IPS DF 6.9 (cell line): ENCODE measurements at places on chromosomes 1 and 21.

DNA sequence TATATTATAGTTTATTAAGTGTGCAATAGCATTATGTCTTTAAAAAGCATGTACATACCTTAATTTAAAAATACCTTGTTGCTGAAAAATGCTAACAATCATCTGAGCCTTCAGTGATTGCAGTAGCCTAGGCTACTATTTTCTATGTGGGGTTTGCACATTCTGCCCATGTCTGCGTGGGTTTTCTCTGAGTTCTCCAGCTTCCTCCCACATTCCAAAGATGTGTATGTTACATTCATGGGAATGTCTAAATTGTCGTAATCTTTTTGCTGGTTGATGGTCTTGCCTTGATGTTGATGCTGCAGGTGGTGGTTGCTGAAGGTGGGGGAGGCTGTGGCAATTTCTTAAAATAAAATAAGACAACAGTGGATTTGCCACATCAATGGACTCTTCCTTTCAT, 12.5 kb downstream of the AADACL3 start:
- no peak for DNase-seq

- no peak for DNase-seq
These were observed 186.6 kb downstream of the AK5 start for GRCh38 chr1:77468257-77468948.

- DNase-seq, result no peak
These were observed 104.2 kb upstream of the CASZ1 start for GRCh38 chr1:10900691-10901090.

DNA sequence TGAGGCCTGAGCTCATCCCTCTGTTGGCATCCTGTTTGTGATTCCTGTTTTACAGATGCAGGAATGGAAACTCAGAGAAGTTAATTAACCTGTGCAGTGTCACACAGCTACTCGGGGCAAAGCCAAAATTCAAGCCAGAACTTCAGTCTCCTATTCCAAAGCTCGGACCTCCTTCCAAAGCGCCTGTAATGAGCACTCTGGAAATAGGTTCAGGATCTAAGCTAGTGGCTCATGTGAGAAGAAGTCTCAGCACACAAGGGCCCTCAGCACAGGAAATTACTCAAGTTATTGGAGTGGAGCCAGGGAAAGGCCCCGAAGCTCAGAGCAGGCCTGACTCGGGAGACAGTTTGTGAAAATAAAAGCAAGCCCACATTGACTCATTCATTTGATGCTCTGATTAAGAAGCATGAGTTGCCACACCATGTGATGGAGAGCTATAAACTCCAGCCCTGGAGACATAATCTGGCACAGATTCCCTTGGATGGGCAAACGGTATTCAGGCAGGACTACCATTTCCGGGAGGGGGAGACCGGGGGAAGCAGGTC, 50.6 kb upstream of the LYST start:
- DNase-seq, result no peak

DNA sequence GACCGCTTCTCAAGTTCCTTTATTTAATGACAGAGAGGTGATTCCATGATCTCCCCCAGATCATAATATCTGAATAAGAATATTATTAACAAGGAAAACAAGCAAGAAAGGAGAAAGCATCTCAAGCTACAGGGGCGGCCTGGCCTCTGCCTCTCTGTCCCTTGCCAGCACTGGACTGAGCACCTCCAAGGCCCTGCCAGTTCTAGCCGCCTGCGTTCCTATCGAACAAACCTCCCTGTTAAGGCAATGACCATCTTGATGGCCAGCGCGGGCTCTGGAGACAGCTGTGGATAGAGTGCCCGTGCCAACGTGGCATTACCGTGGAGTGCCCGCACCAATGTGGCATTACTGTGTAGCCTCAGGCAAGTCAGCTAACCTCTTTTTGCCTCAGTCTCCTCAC, 84.8 kb downstream of the NPHP4 start:
- no peak for DNase-seq

DNA sequence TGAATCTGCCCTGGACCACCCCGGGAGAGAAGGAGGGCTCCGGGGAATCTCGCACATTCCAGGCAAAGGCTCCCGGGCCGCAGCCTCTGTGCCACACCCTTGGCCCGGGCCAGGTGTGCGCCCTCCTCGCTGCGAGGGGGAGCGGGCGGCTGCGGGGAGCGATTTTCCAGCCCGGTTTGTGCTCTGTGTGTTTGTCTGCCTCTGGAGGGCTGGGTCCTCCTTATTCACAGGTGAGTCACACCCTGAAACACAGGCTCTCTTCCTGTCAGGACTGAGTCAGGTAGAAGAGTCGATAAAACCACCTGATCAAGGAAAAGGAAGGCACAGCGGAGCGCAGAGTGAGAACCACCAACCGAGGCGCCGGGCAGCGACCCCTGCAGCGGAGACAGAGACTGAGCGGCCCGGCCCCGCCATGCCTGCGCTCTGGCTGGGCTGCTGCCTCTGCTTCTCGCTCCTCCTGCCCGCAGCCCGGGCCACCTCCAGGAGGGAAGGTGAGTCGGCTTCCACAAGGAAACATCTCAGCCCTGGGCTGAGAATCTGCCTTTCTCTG, at the start of gene LAMC2:
TSS of gene LAMC2 (plus strand) at position 324 of the 550 bp plus-strand sequence. CDS start at position 413, 89 bp downstream.
- DNase-seq, result peak; percentile 61

DNA sequence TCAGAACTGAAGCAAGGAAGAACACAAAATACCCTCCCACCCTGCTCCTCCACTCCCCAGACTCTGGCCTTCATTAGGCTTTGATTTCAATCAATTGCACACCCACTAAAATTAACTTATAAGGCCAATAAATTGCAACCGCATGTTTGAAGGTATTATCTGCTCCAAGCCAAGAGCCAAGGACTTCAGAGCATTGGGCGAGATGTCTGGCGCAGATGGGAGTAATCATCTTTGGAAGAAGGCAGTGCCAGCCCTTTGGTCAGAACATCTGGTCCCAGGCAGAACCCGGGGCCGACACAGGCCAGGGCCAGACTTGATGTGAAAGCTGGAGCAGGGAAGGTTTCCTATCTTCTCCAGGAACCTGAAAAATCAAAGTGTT, 60.0 kb downstream of the SLC66A1 start:
- DNase-seq, result no peak

GRCh38 chr1:211986628-211987254, 48.6 kb downstream of the INTS7 start:
- DNase-seq, result no peak

DNA sequence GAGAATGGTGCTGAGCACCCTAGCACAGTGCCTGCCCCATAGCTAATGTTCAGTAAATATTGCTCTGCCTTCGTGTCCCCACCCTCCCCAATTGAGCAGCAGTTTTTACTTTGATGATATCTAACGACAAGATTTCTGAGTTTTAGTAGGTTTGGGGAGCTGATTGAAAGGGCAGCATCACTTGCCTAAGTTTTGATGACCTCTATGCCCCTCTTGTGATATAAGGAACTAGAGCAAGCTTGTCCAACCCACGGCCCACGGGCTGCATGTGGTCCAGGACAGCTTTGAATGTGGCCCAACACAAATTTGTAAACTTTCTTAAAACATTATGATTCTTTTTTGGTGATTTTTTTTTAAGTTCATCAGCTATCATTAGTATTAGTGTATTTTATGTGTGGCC, 1.6 kb downstream of the CNIH4 start:
- no peak for DNase-seq

GRCh38 chr1:160009081-160009480, 22.7 kb downstream of the PIGM start:
- DNase-seq, result no peak

GRCh38 chr21:35190201-35190701, 141.1 kb upstream of the RUNX1 start:
- DNase-seq, result no peak

DNA sequence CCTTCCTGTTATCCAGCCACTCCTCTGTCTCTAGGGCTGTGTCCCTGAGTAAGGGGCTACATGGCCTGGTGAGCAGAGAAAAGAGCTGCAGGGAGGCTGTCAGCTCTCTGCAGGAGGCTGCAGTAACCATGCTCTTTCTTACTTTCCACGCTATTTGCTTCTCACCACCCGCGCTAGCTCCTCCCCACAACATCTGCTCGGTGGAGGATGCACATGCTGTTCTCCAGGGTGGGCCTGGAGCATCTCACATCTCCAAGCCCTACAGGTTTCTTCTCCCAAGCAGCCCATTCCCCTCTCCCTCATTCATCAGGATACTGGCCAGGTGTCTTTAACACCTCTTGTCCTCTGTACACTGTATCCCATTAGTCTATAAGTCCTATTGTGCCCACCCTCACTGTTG, 103.8 kb downstream of the IER5 start:
- DNase-seq, result no peak

GRCh38 chr1:226351709-226352108, 42.7 kb upstream of the LIN9 start:
- DNase-seq, result no peak

DNA sequence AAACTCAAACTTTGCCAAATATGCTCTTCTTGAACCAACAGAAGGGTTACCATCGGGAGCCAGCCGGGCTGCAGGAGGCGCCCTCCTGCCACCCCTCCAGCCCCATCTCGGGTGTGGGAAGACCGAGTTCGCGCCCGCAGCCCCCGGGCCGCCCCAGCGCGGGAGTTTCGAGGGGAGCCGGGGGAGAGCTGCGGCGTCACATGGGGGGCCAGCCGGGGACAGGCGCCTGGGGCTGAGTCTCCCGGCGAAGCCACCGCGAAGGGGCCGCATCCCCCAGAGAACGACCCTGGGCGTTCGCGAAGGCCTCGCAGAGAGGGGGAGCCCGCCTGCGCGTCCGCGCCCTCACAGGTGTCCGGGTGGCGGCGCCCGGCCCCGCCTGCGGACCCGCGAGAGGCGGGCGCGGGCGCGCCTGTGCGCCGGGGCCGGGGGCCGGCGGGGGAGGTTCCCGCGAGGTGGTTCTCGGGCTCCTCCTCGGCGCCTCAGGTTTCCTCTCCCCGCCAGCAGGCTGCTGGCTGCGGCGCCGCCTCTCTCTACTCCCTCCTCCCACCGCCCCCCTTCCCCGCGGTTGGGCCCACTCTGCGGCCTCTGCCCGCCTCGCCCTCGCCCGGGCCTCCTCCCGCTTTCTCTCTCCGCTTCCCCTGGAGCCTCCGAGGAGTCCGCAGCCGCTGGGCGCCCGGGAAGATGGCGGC, at the start of gene RAVER2:
TSS of gene RAVER2 (plus strand) at position 584 of the 689 bp plus-strand sequence. CDS start at position 682, 98 bp downstream.
- no peak for DNase-seq

- DNase-seq, result peak; percentile 52
These were observed 25.5 kb downstream of the ETV3L start for GRCh38 chr1:157073944-157074685.

- no peak for DNase-seq
These were observed 4.4 kb upstream of the LGR6 start for GRCh38 chr1:202189001-202189790.

DNA sequence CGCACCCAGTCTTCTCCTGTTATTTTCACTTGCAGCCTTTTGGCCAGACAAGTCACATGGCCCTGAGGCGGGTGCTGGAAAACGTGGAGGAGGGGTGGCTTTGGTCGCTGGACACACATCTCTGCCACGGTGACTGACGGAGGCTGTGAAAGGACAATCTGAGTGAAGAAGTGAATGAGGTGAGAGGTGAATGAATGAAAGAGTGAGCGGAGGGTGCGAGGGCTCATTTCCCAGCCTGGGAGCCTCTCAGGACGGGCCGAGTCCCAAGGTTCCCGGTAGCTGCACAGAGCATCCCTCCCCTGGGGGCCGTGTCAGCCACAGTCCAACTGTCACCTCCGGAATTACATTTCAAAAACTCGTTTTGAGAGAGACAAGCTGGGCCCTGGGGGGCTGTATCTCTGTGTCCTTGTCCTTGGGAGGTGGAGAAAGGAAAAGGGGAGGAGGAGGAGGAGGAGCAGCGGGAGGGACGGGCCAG, 89.6 kb downstream of the UBIAD1 start:
- no peak for DNase-seq

DNA sequence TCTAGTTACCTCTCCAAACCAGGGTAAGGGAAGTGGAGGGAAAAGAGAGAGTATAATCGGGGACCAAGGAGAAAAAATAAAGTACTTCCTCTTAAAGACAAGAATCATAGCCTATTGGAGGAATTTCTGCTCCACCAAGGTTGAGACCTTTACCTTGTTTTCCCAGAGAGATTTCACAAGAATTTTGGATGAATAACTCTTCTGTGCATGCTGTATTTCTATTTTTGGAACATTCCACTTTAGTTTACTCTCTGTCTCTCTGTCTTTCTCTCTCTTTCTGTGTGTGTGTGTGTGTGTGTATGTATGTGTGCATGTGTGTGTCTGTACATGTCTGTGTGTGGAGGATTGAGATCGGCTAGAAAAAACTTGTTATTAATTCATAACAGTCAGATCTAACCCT, 318.4 kb upstream of the RGS18 start:
- no peak for DNase-seq

GRCh38 chr1:228064296-228064695, 18.2 kb upstream of the ARF1 start:
- DNase-seq, result no peak

DNA sequence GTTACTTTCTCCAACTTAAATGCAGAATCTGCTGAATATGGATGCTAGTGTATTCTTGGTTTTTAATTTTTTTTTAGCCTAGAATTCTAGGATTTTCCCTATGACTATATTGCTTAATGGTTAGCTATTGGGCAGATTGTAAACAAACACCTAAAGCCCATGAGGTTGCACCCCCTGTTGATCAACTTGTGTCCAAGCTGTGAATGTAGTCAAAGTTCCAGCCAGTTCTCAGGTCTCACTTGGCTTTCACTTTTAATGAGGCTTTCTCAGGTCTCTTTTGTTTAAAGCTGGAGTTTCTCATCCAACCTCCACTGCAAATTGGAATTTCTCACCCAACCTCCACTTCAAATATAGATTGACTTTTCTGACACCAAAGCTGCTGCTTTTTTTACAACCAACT, 35.9 kb downstream of the FCER1A start:
- DNase-seq, result no peak

- DNase-seq, result no peak
These were observed 4.7 kb downstream of the DDI2 start for GRCh38 chr1:15621975-15622374.

- DNase-seq, result no peak
These were observed 40.7 kb upstream of the SCMH1 start for GRCh38 chr1:41282679-41283317.

GRCh38 chr1:225710804-225711203, 57.9 kb upstream of the ENAH start:
- no peak for DNase-seq

GRCh38 chr1:212295579-212295978, 10.4 kb downstream of the PPP2R5A start:
- DNase-seq, result no peak

DNA sequence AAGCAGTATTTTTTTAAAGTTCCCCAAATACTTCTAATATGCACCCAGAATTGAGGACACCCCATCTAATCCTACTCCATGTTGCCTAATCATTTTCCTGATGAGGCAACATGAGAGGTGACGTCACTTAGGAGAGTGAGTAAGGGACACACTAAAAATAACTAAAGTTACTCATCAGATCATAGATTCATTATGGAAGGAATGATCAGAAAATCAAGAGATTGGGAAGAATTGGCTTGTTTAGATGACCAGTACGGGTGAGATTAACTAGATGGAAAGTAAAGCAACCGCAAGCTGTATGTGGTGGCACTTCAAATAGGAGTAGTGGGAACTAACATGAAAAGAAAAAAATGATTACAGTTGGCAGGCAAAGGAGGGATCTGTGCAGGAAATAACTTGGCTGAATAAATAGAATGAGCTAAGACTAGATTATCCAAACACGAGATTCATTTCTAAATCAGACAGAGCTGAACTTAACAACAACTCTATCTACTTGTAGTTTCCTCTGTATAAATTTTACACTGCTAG, 61.4 kb upstream of the CXADR start:
- DNase-seq, result no peak
